ENCODE measurements at places on chromosomes 5 and 9.

DNA sequence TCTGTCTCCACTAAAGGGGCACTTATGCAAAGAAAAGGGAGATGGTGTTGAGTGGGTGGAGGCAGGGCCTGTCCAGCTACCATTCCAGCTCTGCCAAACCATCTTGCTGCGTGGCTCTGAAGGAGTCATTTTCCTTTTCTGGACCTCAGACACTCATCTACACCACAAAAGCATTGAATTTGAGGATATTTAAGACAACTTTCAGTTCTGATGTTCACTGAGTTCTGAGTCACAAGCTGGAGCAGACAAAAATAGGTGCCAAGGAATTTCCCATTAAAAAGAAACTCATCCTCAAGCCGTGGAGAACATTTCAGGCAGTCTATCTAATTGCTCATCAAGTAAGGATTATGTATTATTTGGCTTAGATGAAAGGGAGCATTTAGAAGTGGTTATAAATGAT is 195.0 kb upstream of the TBC1D2 start:
- no peak for DNase-seq

DNA sequence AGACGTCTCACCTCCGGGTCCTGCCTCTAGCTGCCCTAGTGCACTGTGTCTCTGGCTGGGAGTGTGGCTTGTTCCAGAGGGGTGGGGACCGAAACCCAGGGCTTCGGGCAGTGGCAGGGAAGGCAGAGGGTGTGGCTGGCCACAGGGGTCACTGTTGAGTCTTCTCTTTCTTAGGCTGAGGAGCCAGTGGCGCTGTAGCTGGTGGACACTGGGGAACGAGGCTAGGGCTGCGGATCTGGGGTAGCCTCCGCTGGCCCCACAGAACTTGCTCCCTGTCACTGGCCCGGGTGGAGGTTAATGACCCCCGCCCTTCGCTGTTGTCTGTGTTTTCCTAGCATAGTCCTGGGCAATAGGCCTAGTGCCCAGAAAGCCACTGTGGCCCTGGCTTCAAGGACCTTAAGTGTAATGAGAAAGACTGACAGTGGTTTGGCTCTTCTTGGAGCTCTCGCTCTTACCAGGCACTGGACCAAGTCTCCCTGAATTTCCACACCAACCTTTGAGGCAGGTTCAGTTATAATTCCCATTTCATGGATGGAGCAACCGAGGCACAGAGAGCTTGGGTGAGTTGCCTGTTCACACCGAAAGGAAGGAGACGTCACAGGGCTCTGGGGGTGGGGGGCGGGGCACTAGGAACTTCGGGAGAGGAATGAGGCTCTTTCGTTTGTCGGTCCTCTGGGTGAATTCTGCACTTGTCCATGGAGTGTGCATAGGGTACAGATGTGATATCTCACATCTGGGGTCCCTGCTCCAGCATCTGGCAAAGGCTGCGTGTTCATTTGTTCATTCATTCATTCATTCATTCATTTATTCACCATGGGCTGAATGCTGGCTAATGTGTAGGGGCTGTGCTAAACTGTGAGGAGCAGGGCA is 4.8 kb upstream of the IER5L start:
- DNase-seq = no peak

DNA sequence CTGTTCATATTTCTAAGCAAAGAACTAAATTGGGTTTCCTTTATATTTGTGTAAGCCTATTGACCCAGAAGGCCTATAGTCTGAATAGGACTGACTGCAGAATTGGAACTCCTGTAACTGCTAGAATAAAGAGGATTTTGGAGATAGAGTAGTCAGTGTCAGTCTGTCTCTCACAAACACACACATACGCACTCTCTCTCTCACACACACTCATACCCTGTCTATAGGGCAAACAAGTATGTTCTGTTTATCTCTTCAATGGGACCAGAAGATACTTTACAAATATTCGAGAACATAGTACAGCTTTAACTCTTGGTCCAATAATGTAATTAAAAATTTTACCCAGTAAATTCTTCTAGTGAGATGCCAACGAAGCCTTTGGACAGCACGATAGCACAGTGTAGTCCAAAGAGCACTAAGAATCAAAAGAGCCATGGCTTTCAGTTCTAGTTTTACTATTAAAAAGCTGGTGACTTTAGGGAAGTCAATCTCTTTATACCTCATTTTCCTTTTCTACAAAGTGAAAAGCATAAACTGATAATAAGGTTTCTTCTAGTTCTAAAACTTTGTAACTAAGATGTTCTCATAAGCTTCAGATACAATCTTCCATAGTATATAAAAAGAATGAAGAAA is 19.3 kb downstream of the ABHD17B start:
- DNase-seq = no peak

DNA sequence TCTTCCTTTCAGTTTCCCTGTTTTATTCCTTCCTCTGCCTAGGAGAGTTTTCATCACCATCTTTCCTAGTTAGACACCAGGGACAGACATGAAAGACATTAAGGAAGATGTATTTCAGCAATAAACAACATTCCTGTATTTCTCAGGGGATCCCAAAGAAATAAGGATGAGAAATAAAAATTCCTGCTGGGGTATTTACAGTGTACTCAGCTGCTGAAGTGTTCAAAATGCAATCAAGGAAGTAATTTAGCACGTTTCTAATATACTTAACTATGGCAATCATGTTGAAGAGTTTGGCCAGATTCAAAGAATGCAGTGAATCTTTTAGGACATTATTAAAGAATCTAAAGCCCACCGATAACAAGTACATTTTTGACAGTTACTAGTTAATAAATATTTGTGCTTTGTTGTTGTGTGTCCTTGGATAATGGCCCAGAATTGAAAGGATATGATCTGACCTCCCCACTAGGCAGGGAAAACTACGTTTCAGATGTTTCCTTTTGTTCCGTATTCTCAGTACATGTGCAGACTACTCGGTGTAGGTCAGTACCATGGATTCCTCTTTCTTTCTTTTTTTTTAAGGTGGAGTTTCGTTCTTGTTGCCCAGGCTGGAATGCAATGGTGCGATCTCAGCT is 46.8 kb downstream of the INIP start:
- DNase-seq = no peak

DNA sequence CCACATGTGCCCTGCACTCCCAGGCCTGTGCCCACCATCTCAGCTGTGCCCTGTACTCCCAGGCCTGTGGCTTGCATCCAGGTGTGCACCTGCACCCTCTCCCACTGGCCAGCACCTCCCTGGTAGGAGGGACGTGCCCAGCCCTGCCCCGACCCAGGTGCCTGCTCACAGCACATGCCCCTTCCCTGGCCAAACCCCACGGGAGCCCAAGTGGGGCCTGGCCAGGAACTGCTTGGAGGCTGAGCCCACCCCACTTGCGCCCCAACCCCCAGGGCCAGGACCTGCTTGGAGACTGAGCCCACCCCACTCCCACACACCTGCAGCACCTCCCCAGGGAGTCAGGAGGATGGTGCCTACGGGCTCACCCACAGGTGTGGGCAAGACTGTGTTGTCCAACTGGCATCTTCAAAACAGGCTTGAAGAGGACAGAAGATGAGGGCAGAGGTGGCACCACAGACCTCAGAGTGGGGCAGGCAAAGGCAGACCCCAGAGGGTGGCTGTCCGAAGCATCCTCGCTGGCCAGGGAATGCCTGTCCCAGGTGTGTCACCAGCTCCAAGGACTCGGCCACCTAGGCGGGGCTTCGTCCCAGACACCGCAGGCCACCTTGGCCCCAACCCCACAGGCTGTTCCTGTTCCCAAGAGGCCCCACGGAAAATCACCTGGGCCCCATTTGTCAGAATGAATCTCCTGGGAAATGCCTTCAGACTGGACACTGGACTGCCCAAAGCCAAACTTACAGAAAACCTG is 10.8 kb downstream of the ZDHHC11B start:
- DNase-seq = no peak

DNA sequence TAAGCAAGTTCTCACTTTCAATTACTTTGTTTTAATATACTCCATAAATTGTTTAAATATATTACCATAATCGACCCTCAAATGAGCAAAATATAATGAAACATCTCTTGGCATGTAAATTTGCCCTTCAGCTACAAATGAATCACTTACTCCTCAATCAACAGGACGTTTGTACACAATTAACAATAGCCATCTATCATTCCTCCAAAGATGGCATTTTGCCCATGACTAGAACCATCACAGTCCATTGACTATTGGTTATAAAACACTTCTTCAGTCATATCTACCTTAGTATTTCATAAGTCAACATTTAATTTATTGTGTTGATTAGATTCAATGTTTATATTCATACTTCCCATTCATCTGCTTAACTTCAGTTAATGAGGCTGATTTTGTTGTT is 127.2 kb downstream of the CTNND2 start:
- no peak for DNase-seq

DNA sequence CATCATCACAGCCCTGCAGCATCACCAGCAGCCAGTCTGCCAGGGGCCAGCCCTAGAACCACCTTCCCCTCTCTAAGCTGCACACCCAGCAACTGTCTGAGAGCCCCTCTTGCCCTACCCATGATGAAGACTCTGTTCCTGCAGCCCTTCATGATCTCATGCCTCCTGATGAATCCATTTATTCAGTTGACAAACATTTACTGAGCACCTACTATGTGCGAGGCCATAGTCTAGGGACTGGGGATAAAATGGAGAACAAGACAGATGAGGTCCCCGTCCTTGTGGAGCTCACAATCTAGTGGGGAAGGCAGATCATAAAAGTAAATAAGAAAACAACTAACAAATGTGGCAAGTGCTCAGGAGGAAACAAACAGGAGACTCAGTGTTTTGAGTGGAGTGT is 96.3 kb downstream of the PCDH1 start:
- no peak for DNase-seq

DNA sequence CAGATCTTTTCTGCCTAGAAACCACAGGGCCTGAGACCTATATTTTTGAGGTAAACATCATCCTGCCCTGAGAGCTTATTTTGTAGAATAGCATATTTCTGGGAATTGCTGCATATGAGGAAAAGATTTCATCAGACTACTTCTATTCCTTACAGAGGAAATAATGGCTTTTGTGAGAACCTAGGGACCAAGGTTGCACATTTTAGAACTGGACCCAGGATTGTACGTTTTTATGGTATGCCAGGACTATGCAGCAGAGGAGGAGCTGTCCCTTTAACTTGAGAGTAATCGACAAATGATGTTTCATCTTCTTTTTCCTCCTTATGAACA is 2.2 kb upstream of the ALDH1A1 start:
- no peak for DNase-seq

DNA sequence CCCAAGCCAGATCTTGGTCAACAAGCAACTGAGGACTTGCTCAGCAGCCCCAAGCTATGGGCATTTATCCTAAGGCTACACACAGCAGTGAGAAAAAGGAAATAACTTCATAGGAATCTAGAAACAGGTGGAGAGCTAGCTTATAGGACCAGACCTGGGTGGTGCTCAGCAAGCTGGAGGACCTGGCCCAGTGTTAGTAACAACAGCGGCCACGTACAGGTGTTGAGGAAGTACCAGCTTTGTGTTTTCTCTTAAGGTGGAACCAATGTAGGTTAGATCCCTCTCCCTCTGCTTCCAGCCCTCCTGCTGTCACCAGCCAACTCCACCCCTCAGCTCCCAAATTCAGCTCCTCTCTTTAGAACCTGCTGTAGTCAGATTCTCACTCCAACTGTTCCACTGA is 43.4 kb downstream of the IRF1 start:
- no peak for DNase-seq

DNA sequence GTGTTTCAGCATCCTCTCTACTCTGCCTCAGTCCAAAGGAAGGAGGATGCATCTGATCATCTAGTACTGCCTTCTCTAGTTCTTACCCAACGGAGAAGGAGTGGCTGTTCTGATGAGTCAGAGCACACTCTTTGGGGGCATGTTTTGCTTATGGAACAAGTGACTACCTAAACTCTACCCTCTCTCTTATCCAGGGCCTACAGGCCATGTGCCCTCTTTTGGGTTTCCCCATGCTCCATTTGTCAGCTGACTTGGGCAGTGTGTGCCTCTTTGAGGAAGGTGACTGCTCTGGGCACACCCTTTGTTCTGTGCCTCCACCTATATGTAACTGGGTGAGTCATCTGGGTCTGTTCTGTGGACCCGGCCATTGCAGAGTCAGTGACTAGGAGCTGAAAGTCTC is 89.6 kb upstream of the BNC2 start:
- DNase-seq = no peak

DNA sequence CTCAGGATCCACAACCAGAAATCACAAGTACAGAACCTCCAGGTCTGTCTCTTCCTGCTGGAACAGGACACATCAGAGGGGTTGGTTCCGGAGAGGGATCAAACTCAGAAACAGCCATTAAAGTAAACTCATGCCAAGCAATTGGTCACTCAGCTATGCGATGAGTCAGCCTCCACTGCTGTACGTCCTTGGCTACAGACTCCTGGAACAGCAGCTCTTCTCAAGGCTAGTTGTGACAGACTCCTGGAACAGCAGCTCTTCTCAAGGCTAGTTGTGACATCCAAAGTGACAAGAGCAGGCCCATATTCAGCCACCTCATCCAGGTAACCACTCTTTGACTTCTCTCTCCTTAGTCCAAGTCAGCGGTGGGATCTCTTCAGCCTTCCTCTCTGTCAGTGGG is at the start of gene SPINK13:
Gene SPINK13, plus strand, starts transcription at position 229 of the 400 bp plus-strand sequence. CDS start 1,279 bp downstream, outside the sequence.
- DNase-seq = no peak

DNA sequence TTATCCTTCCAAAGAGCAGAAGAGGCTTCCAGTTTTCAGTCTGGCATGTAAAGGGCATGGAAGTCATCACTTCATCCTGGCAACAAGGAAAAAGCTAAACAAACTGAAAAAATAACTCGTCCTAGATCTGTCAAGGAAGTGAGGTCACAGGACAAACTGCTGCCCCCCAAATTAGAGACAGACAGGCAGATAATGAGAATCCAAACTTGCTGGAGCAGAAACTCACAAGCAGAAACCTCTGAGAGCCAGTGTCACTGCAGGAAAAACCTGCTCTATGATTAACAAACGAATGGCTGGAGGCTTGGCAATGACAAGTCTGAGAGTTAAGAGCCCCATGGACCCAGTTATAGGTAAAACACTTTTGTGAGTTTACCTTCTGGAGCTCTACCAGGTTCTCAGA is 18.9 kb upstream of the MLANA start:
- no peak for DNase-seq

- DNase-seq = no peak
Observed at GRCh38 chr5:757931-758697, 26.4 kb downstream of the ZDHHC11B start.

DNA sequence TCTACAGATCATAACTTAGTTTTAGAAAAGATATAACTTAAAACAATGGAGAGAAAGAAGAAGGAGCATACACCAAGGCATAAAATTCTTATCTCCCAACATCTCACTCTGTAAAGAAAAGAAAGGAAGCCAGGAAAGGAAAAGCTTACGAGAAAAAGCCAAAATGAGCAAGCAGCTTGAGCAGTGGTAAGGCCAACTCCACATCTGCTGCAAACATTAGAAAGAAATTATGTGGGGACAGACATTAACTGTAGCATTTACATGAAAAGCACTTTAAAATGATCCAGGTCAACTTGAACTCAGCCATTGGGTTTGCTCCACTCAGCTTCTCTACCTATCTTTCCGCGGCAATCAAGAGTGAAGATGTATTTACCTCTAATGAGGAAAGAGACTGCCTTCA is 176.9 kb downstream of the BNC2 start:
- DNase-seq = no peak

- DNase-seq = no peak
Observed at GRCh38 chr5:21181609-21182125, 1193.7 kb upstream of the CDH18 start.

- DNase-seq = no peak
Observed at GRCh38 chr5:132267166-132267739, 9.8 kb downstream of the PDLIM4 start.
